Stimulated activated CD8-positive, alpha-beta memory T cell treated with anti-CD3 and anti-CD28 coated beads, Interleukin-2, amount 100 ng/mL, for 1 hour (primary cell): ENCODE measurements at places on chromosomes 3 and 15.

DNA sequence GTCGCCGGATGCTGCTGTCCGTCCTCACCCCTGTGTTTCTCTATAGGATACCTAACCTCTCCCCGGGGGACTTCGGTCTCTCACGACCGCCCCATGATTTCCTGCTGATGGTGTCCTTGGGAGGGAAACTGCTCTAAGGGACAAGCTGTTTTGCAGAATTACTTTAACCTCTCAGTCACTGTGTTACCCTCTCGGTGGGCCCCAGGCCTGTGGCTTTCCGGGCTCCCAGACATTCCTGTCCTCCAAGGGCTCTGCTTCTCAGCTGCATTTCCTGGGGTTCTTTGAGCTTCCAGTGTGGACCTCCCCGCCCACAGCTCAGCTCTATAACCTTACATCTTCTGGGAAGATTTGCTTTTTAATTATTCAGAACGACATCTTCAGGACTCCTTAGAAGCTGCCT lies 40.9 kb downstream of the CHST2 start:
- DNase-seq = no peak

DNA sequence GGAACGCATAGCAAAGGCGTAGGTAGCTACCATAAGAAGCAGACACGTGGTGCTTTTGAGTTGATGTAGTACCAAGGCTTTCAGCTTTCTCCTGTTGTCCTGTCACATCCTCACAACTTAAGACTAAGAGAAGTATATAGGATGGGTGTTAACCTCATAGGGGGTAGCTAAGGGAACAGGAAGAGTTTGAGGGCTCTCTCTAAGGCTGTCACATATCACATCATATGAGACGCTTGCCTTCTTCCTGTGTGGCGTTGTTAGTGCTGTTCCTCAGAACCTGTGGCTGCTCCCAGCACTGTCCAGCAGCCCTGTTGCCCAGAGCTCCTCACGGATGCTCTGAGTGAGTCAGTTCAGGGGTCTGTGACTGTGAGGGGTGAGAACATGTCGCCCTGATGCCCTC lies 14.7 kb downstream of the DHX30 start:
- DNase-seq = no peak

DNA sequence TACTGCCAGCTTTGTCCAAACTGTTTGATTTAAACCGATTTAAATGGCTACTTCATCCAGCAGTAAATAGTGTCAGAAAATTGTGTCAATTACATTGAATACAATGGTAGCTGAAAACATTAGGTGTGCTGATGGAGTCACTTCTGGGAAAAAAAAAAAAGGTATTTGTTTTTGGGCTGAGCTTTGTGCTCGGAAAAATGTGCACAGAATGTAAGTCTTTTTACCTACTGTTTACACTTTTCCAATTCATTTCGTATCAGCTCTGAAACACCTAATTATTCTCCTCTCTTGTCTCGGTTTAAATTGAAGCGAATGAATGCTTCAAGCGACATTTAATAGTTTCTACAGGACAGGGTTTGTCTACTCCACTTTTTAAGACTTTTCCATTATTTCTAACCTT lies 1078.4 kb downstream of the ROBO1 start:
- no peak for DNase-seq

DNA sequence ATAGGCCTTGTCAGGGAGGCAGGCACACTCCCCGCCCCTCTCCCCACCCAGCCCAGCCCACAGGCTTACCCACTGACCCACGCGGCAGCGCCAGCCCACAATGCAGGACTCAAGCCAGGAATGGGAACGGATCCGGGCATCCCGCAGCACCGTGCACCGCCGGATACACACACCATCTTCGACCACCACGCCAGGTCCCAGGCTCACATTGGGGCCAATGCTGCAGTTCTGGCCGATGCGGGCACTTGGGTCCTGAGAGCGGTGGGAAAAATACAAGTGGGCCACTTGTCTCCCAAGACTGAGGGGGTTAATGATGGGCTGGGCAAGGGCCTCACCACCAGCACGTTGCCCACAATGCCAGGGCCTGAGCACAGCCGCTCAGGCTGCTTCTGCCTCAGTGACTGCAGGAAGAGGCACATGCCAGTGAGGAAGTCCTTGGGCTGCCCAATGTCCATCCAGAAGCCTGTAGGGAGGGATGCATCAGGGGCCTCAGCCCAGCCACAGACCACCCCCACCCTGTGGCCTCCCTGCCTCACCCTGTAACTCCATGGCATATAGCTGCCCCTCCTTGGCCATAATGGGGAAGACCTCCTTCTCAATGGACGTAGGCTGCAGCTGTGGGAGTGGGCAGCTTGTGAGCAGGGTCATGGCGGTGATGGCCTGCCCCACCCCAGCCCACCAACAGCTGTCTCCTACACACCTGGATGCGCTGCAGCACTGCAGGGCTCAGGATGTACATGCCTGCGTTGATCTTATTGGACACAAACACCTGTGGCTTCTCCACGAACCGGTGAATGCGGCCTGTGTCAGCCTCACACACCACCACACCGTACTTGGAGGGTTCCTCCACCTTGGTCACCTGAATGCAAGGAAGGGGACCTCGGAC lies 1.6 kb downstream of the GMPPB start:
- no peak for DNase-seq

- DNase-seq = no peak
Measured at GRCh38 chr3:194596906-194597305, 36.3 kb downstream of the TMEM44 start.

- no peak for DNase-seq
Measured at GRCh38 chr15:71294251-71294910, 179.1 kb downstream of the THSD4 start.

- DNase-seq = no peak
Measured at GRCh38 chr3:72439321-72440183, 408.7 kb downstream of the SHQ1 start.

- no peak for DNase-seq
Measured at GRCh38 chr3:2940062-2940461, 170.1 kb downstream of the IL5RA start.

DNA sequence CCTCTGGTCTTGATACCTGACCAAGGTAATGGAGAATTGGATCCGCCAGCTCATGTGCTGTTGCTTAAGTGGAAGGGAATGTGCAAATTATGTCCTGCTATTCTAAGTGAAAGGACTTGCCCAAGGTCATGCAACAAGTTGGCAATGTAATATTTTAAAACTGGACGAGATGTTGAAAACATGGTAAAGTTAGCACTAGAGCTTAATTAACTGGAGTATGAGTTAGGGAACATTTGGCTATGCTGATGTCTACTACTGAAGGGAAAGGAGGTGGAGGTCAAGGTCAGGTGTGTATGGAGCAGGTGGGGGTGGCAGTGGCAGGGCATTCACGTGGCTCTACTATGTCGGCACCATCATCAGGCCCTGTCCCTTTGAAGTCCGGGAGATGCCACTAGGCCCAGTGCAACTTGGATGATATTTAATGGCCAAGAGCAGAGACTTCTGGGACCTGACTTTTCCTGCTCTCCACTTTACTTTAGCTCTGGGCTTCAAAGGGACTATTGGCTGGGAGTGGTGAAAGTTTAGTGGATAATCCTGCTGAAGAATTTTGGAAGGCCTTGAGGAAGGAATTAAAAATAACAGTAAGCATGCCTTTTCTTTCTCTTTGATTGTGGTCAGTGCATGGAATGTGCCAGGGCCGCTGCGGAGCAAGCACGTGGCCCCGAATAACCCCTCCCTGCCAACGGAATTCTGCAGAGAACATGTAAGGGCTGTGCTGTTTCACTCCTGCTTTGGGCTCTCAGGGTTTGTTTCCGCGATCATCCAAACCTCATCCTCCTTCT lies 14.9 kb downstream of the SMAD3 start:
- DNase-seq = no peak

GRCh38 chr15:59407946-59408345 lies 30.0 kb upstream of the FAM81A start:
- no peak for DNase-seq

- DNase-seq = no peak
Measured at GRCh38 chr3:150899141-150899540, 6.1 kb downstream of the MINDY4B start.

DNA sequence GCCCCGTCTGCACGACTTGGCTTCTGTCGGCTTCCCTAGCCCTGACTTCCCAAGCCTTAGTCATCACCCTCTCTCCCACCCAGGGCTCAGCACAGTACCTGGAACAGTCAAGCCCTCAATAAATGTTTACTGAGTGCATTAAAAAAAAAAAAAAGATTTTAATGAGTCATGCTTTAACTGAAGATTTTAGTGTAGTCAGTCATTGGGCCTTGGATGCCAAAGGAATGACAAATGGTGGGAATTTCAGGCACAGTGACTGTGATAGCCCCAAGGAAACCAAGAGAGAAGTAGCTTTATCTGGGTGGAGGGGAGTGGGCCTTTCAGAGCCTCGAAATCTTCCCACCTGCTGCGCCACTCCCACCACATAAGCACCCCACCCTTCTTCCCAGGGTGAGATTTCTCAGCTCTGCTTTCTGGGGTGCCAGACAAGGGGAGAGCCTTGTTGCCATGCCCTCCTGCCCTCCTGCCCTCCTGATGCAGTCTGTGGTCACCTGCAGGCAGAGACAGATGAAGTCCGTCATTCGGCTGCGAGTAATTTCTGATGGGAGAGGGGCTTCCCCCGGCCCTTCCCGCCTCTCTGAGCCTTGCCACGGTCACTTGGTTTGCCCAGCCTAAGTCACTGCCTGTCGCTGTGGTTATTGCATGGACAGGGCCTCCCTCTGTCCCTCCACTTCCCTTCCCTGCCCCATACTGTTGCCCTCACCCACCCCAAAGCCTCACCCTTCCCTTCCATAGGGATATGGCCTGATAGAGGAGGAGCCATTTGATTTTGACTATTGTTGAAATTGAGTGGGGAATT lies 41.8 kb downstream of the SMAD3 start:
- no peak for DNase-seq

- no peak for DNase-seq
Measured at GRCh38 chr15:44215594-44215993, 20.5 kb upstream of the FRMD5 start.

DNA sequence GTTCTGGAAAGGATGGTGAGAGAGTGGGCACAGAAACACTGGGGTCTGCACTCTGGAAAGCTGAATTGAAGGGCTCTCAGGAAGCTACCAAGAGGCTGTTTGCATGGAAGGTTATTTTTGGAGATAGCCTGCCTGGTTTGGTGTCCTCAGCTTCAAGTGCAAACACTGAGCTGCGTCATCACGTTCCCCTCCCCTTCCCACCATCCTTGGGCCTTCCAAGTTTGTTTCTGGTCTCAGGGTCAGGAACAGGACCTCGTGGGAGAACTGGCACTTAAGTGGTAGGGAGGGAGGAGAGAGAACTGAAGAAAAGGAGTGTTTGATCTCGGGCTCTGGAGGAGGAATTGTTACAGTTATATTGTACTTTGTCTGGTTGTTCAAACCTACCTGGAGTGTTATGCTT lies 10.6 kb downstream of the ST6GAL1 start:
- DNase-seq = no peak

DNA sequence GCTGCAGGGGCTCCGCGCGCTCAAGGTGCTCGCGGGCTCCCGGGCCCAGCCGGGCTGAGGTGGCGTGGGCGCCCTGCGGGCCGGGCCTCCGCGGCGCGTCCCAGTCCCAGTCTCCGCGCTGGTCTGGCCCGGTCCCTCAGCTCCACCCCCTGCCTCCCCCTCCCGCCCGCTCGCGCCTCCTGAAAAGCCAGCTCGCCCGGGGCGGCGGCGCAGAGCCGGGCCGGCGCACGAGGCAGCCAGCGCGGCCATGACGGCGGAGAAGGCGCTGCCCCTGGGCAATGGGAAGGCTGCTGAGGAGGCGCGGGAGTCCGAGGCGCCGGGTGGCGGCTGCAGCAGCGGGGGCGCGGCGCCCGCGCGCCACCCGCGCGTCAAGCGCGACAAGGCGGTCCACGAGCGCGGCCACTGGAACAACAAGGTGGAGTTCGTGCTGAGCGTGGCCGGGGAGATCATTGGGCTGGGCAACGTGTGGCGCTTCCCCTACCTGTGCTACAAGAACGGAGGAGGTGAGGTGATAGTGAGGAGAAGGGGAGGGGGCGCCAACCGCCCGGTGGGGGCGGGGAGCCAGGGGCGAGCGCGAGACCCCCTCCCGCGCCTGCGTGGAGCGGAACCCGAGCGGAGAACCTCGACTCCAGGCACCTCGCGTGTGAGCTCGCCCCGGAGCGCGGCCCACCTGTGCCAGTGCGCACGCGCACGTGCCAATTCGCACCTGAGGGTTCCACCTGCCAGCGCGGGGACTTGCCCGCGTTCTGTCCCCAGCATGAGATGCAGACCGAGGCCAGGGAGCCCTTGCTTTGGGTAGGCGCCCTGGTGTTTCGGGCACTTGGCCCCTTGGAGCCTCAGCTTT lies at the start of gene SLC6A11:
TSS of gene SLC6A11 (plus strand) at position 210 of the 844 bp plus-strand sequence. CDS start at position 248, 38 bp downstream.
- DNase-seq = no peak

DNA sequence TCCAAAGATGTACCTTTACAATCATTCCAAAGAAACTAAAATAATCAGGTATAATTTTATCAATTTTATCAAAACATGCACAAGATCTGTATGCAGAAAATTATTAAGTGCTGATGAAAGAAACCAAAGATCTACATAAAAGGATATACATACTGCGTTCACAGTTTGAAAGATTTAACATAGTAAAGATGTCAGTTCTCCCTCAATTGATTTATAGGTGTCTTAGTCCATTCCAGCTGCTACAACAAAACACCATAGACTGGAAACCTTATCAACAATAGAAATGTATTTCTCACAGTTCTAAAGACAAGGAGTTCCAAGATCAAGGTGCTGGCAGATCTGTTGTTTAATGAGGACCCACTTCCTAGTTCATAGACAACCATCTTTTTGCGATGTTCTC lies 189.0 kb upstream of the CCDC54 start:
- DNase-seq = no peak

- DNase-seq = no peak
Measured at GRCh38 chr3:184338511-184338945, 1.1 kb downstream of the FAM131A start.

DNA sequence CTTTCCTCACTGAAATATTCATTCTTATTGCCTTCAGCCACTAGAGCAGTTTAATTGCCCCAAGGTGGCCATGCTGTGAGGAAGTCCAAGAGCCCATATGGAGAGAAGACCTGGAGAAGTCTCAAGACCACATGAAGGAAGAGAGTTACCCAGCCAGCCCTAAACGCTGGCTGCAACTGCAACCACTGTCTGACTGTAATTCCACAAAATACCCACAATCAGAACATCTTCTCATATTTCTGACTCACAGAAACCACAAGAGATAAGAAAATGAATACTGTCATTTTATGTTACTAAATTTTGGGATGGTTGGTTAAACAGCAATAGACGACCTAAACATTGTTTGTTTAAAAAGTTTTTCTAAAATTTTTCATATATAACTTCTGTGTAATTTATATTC lies 14.7 kb upstream of the SST start:
- no peak for DNase-seq

- no peak for DNase-seq
Measured at GRCh38 chr3:49703443-49703927, 14.1 kb downstream of the RNF123 start.

GRCh38 chr15:65346856-65347598 lies 30.8 kb downstream of the IGDCC3 start:
- no peak for DNase-seq

GRCh38 chr3:159607856-159608255 lies 380.8 kb upstream of the IL12A start:
- DNase-seq = no peak

DNA sequence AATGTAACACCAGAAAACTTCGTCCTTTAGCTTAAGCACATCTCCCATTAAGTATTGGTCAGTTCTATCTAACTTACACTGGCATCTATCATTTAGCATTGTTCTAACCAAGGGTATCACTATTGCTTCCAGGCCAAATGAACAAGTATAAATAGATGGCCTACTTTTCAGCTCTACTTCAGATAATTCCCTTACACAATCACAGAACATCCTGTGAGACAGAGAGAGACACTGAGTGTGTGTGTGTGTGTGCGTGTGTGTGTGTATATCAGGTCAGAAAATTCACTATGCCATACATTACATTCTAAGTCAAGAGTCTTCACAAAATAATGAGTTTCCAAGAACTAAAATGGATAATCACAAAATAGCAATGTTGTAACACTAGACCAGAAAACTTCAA lies 39.1 kb downstream of the SCAPER start:
- DNase-seq = no peak
